ENCODE measurements at places on chromosomes 5 and 9.

GRCh38 chr9:26437056-26437711, 455.4 kb downstream of the CAAP1 start:
- no peak for DNase-seq

DNA sequence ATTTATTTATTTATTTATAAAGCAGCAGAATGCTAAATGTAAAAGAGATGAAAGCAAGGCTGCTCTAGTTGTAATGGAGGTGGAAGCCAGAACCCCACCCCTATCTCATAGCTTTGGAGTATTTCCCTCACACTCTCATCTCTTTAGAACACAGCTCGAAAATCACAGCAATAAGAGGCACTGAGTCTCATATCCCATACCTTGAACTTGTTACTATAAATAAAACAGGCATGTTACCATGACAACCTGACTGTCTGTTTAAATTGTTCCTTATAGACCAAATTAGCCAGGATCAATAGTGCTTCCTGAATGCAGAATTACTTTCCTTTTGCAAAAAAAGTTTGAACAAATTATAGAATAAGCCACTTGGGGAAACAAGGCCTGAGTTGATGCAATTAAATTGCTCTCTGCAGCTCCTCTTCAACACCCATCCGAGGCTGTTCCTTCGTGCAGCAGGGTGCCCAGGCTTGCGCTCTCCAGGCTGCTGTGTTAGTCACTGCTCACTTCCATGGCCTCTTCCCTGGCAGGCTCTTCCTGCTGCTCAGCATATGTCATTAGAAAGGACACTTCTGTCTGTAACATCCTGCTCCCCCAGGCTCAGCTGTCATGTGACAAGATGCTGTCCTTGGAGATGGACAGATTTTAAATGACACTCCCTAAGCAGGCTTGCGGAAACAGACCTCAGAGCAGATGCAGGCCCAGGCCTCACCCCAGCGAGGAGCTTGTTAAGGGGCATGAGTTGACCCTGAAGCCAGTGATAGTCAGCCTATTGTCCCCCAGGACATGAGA, 120.2 kb downstream of the CARTPT start:
- DNase-seq = no peak

GRCh38 chr5:107567901-107568671, 102.7 kb downstream of the EFNA5 start:
- no peak for DNase-seq

- DNase-seq = no peak
These were observed 126.2 kb downstream of the MAPKAP1 start for GRCh38 chr9:125580701-125581286.

GRCh38 chr9:96006961-96007360, 131.5 kb downstream of the ERCC6L2 start:
- no peak for DNase-seq

GRCh38 chr9:12554636-12555035, 138.5 kb upstream of the TYRP1 start:
- DNase-seq = no peak

- no peak for DNase-seq
These were observed 15.0 kb downstream of the FBXO38 start for GRCh38 chr5:148398698-148399121.

DNA sequence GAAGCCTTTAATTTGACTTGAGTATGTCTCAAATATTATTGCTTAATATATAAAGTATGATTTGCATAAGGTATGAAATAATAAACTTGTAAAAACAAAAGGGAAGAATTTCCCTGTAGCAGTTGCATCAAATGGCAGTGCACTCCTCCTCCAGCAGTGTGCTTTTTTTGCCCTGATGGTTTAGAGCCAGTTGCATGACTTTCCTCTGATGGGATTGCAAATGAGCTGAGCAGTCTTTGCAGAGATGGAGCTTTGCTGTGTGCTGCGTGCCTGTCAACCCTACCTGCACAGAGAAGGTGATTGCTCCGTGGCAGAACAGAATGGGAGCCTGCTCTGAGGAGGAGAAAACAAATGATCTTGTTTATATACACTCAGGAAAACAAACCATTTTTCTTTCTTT, 22.7 kb upstream of the CATSPER3 start:
- peak; percentile 35 for DNase-seq

- no peak for DNase-seq
These were observed 54.1 kb upstream of the ALDH1A1 start for GRCh38 chr9:73006986-73007385.

DNA sequence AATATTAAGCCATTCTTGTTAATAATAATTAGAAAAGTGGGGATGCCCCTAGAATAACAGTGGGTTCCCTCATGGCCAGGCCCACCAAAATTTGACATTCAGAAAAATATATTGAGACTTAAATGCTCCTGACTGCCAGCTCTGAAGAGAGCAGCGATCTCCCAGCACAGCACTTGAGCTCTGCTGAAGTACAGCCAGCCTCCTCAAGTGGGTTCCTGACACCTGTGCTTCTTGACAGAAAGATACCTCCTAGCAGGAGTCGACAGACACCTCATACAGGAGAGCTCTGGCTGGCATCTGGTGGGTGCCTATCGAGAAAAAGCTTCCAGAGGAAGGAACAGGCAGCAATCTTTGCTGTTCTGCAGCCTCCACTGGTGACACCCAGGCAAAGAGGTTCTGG, 261.5 kb downstream of the DTWD2 start:
- no peak for DNase-seq

DNA sequence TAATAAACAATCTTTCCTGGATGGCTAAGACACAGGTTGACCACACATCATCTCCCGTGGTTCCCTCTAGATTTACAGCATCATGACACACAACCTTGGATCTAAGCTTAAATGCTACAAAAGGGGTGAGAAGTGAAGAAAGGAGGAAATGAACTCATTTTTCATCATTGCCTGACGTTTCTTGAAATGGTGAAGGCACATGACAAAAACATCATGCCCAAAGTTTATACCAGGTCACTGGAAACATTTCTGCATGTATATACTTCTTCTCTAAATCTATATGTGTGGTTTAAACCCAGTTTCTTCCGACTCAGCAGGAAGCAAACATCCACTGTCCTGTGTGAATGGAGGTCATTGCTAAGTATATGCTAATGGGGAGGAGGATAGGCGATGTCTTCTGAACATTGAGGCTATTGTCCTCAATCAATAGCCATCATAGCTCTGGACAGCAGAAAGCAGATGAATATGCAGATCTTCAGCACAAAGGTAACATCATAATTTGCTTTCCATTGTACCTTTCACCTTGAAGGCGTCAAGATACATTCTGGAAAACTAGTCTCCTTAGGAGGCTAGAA, 137.4 kb downstream of the MED27 start:
- DNase-seq = no peak

DNA sequence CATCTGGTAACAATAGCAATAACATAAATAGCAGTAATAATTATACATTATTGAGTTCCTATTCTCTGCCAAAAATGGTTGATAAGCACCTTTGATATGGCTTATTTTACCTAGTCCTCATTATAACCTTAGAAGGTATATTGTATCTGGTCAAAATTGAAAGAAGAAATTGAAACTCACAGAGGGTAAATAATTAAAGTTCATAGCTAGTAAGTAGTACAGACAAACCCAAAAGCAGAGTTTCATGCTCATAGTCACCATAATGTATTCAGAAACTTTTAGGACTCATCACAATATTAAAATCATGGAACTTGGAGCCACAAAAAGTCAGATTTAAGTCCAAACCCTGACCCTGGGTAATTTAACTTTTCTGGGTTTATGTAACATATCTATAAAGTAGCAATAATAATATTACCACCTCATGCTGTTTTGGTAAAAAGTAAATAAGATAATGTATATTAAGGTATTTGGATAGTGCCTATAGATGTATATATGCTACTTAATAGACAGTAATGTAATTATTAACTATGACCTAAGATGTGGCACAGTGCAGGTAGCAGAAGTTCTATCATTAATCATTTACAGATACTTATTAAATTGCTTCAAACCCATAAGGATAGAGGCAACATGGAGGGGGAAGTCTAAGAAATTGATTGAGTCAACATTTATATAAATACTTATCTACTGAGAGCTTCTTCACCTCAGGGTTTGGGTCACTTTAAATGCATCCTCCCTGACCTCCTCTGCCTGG, 32.4 kb downstream of the STK32A start:
- no peak for DNase-seq

GRCh38 chr5:65382582-65382981, 99.1 kb downstream of the ADAMTS6 start:
- DNase-seq = no peak

GRCh38 chr9:76996700-76997099, 22.8 kb upstream of the FOXB2 start:
- DNase-seq = no peak

DNA sequence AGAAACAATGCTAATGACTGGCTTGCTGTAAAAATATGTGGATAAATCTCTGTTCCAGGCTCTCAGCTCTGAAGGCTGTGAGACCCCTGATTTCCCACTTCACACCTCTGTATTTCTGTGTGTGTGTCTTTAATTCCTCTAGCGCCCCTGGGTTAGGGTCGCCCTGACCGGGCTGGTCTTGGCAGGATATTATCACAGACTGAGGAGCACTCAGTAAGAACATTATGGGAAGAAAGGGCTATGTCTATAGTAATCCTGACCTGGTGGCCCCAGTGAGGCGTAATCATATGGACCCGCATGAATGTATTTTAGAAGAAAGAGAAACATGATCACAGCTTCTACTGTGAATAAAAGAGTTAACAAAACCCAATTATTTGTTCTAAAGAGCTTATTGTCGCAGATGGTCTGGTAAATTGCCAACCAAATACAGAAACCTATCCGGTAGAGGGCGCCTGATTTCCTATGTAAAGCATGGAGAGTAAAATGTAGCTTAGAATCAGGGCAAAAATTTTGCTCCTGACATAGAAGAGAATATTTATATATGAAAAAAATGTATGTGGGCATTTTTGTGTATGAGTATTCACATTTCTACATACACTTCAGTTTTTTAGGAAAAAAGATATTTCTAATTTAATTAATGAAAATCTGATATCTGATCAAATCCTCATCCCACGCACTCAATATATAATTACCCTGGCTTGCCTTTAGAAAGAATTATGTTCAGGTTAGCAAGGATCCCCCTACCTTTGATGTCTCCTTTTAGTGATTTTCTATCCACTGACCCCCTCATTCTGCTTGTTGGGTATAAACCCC, 5.8 kb upstream of the IFNA1 start:
- peak; percentile 6 for DNase-seq

DNA sequence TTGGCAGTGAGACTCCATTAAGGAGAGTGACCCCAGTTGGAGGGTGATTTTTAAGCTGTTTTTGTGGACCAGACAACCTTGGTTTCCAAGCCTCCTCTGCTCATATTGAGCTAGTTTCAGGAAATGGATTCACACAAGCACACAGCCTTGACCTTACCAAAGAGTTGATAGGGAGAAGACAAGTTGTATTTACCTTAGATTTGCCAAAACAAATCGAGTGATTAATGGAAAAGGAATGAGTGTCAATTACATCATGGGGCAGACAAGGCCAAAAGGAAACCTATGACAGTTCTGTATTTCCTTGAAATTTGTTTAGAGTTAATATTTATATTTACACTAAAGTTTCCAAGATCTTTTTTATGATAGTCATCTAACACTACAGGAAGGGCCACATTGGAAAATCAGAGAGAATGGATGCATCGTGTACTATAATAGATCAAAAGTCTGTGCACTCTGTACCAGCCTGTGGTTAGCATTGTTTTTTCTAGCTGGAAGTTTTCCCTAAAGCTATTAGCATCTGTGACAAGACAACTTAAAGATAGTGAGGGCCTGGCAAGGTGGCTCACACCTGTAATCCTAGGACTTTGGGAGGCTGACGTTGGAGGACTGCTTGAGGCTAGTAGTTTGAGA, 86.0 kb upstream of the FER start:
- DNase-seq = no peak

DNA sequence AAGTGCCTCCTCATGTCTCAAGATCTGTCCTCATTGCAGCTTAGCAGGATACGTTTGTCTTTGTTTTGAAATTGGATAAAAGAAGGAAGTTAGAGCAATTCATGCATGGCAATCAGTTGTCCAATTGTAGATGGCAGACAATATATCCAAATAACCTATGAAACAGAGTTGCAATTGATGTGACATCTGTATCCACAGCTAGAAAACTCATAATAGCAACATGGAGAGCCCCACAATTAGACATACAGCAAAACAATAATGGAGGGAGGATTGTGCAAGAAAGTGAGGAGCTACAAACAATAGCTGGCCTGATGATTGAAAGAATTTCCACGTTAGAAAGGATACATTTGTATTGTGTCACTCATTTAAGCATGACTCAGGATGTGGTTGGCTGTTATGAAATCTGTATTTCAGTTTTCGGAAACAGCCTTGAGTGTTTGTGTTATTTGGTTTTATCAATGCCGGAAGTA, 132.0 kb downstream of the FAM174A start:
- no peak for DNase-seq

DNA sequence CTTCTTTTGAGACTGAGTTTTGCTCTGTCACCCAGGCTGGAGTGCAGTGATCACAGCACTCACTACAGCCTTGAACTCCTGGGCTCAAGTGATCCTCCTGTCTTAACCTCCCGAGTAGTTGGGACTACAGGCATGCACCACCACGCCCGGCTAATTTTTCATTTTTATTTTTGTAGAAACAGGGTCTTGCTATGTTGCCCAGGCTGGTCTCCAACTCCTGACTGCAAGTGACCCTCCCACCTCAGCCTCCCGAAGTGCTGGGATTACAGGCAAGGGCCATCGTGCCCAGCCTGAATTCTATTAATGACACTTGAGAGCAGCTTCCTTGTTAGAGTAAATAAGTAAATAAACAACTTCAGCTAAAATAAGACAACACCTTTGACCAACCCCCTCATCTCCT, 12.3 kb downstream of the ROR2 start:
- no peak for DNase-seq

GRCh38 chr9:136339173-136339957, 12.0 kb downstream of the GPSM1 start:
- peak; percentile 58 for DNase-seq

- no peak for DNase-seq
These were observed 622 bp upstream of the ISL1 start for GRCh38 chr5:51382521-51383130.

- no peak for DNase-seq
These were observed 225.2 kb upstream of the TRPC7 start for GRCh38 chr5:136590581-136590980.

DNA sequence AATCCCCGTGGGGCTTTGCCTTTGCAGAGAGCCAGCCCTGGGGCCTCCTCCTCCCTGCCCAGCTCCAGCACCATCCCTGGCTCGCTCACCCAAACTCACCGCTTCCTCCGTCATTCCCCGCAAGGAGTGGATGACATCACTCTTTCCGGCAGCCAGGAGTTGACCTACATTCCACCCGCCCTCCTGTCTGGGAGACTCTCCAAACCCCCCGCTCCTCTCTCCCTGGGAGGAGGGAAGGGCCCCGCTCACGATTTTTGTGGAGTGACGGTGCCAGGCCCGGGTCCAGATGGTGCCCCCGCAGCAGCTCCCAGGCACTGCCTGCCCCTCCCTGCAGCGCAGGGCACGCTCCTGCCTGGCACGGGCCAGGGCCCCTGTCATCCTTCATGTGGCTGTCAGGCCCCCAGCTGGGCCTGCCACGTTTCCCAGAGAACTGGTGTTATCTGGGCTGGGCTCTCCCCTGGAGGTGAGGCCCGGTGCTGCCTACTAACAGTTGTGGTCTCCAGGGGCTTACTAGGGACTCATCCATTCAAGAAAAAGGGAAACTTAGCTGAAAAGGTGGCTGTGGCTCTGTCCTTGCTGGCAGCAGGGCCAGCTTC, 52.3 kb downstream of the NTNG2 start:
- DNase-seq = peak; percentile 30

- no peak for DNase-seq
These were observed 99.8 kb downstream of the NFIB start for GRCh38 chr9:14214065-14214684.

All from caudate nucleus (tissue), 63 donors.